ENCODE measurements at places on chromosomes 13 and 19.
A peak's percentile ranks its signal among the peaks of the same experiment; 100 is the strongest.

GRCh38 chr13:60604058-60604457 lies 207.0 kb downstream of the TDRD3 start:
- no peak for DNase-seq

GRCh38 chr13:69947582-69947981 lies 160.0 kb upstream of the ATXN8OS start:
- no peak for DNase-seq

GRCh38 chr19:7969555-7969939 lies 26.1 kb upstream of the TIMM44 start:
- no peak for DNase-seq

- DNase-seq = no peak
These were observed 984.7 kb upstream of the PCDH9 start for GRCh38 chr13:68214691-68215415.

GRCh38 chr19:51144482-51145045 lies 2.5 kb downstream of the SIGLEC7 start:
- DNase-seq = peak; percentile 49
